ENCODE measurements at places on chromosomes 16 and 17. TPM values are rescaled to one million over a fixed set of nuclear protein-coding genes. Genes with fewer than 3 reads are reported as not detected.

DNA sequence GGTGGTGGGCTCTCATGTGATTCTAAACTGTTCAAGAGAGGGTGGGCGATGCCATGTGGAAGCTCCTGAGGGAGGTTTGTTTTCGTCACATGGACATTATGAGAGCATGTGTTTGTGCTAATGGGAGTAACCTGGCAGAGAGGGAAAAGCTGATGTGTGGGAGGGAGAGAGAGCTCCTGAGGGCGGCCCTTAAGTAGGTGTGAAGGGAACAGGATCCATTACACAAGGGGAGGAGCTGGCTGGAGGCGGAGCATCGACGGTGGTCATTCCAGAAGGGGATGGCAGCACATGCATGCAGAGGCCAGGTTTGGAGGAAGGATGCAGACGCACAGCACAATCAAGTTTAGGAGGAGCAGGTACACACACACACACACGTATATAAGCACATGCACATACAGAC lies 197.5 kb downstream of the RPTOR start:
- no peak for DNase-seq

DNA sequence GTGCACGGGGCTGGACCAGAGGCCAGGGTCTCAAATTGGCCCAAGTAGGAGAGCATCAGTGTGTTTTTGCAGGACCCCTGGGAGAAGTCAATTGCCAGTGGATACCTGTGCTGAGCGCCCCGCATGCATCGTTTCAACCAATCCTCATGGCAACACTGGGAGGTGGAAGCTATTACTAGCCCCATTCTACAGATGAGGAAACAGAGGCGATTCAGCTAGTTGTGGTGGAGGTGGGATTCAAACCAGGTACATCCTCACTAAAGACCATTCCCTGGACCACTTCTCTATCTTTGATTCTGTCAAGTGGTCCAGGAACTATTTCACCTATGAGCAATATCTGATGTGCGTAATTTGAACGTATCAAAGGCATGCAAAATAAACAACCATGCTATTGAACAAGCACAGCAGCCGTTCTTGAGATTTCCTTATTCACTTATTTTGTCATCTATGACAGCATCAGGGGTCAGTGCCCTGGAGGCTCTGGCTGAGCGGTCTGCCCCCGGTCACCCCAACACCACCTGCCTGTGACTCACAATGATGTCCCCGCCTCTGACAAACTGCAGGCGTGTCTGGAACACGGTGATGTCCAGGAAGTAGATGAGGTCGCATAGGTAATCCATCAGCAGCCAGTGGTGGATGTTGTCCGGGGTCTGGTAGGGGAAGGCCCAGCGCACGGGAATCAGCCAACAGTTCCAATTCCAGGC lies 54.0 kb downstream of the CNGB1 start:
- no peak for DNase-seq

GRCh38 chr16:11399261-11399831 lies 54.1 kb downstream of the RMI2 start:
- DNase-seq: no peak

Gene TNFSF13
- polyA plus RNA-seq: 4.3 TPM

Gene SCNN1B
- 0.10 TPM for polyA plus RNA-seq

DNA sequence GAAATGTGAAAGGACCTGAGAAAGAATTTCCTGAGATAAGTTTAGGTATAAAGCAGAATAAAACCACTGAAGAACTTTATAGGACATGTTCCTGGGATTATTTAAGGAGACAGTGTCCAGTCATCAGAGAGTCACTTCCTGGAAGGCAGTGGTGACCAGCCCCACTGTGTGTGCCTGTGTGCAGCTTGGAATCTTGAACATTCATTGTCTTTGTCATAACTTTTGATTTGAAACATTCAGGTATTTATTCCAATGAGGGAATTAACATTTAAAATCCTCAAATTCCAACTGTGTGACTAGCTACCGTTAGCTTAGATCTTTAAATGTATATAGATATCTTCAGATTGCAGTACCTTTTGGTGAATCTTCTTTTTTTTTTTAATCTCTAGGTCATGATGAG lies 61.7 kb upstream of the MRC2 start:
- no peak for DNase-seq

DNA sequence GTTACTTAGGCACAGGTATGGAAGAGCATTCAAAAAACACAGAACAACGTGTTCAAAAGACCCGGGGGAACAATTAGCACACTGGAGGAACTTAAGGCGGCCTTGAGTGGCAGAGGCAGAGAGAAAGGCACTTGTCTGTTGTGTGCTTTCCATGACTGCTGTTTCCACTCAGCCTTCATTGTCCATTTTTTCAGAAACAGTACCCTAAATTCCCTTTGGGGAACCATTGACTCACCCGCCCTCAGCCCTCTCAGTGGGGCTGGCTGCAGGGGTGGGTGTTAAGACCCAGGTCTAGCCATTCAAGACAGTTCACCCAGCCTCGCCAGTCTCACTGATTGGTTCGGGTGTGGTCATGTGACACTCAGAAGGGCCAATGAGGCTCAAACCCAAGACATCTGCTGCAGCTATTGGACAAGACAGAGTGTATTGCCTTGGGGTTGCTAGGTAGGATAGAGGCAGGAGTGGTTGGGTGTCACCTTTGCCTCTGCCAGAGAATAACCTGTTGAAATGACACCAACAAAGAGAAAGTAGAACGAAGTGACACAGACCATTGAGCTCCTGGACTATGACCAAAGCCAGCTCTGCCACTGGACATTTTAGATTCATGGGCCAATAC lies 19.6 kb upstream of the CEP20 start:
- no peak for DNase-seq

DNA sequence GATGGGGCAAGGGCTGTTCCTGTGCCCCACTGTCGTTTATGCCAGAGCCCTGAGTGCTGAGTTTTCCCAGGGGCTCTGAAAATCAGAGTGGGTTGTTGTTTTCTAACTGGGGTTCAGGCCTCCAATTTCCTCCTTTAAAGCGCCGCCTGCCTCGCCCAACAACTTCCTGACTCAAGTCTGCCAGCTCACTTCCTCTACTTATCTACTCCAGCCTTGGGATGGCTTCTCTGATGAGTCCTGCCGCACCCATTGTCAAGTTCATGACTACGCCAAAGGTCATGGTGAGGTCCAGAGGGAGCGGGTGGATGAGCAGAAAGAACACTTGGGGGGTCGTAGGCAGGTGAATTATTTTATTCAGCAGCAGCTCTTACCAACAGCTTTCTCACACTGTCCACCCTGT lies 104.7 kb downstream of the UTP18 start:
- DNase-seq: no peak

Gene AXIN1
- polyA plus RNA-seq: 23.5 TPM

- no peak for DNase-seq
Measured at GRCh38 chr17:35641032-35641431, 53.9 kb downstream of the AP2B1 start.

DNA sequence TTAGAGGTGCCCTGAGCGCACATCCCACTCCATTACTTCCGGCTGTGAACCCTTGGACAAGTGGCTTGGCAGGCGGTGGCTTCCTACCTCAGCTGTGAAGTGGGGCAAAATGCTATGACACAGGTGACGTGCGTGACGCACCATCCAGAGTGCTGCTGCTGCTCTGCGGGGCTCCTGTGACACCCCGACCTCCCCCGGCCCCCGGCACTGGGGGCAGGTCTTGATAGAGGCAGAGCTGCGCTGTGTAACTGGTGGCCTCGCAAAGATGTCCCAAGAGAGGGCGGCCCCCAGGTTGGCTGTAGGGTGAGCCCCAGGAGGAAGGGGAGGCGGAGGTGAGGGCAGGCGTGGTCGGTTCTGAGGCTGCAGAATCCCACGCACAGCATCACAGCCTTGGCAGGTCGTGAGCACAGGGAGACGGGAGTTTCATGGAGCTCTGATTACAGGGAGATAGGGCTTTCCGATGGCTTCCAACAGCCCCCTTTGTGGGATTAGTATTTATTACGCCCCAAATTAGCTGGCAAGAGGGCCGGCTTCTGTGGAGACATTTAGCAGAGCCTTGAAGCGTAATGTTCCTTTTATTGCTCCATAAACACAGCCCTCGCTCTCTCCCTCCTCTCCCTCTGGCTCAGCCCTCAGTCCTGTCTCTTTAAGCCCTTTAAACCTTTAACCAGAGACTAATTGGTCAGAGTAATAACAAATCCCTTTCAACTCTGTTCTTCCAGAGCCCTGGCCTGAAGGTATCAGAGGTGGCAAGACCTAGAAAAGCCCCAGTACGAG lies 328.1 kb downstream of the C16orf95 start:
- DNase-seq: no peak

Gene KCNJ18
- polyA plus RNA-seq: 0.03 TPM

GRCh38 chr16:505479-506245 lies 21.9 kb upstream of the CAPN15 start:
- DNase-seq: no peak

GRCh38 chr17:40350689-40351358 lies 13.7 kb downstream of the GJD3 start:
- DNase-seq: no peak

Gene NXN
- polyA plus RNA-seq: 92.5 TPM

DNA sequence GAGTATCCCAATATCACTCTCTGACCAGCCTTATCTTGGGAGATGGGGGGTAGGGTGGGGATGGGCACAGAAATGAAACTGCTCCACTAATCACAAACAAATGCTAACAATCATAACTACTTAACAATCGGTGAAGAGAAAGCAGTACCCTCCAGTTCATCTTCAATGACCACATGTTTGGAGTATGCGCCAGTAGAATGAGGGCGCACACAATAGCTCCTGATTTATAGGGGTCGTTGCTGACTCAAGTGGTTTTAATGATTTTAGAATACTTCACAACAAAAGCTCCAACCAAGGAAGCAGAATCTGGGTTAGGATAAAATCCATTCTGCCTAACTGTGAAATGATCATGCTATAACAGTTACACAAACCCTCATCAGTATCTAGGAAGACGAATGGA lies 184.4 kb downstream of the AATF start:
- DNase-seq: no peak

DNA sequence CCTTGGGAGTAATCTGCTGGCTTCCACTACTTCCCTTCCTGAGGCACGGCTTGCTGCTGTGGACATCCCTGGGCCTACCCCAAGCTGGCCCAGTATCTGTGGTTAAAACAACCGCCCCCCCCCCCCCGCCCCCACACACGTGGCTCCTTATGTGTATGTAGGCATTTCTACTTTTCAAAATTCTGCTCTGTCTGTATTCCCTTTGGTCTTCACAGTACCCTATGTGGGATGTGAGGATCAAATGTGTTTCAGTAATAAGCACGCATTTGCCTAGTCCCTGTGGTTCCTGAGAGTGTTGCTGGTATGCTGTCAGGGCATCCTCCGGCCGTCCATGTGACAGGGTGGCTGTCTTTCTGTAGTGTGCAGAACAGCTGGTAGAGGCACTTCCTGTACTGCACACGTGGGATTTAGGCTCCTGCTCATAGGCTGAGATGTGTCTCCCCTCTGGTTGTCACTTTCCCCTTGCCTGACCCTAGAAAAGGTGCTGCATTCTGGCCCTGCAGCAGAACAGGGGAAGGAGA lies 2.2 kb downstream of the NT5M start:
- no peak for DNase-seq

- DNase-seq: no peak
Measured at GRCh38 chr16:76303637-76304314, 26.6 kb downstream of the CNTNAP4 start.

DNA sequence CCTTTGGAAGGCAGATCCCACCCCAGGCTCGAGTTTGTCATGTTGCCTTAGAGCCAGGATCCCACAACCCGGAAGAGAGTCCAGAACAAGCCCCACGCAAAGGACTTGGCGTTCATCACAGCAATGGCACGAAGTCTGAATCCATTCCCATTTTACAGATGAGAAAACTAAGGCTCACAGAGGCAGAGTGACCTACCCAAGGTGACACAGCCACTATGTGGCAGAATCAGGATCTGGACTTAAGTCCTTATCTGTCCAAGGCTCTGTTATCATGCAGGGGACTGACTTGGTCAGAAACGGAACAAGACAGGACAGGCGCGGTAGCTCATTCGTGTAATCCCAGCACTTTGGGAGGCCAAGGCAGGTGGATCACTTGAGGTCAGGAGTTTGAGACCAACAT lies 86.5 kb downstream of the GSG1L start:
- no peak for DNase-seq

Gene CDH1
- 0.04 TPM for polyA plus RNA-seq

Gene DNAAF1
- 0.44 TPM for polyA plus RNA-seq

GRCh38 chr17:1967213-1967612 lies 57.9 kb downstream of the RTN4RL1 start:
- no peak for DNase-seq

Gene EFTUD2
- 46.0 TPM for polyA plus RNA-seq

- no peak for DNase-seq
Measured at GRCh38 chr17:77038884-77039555, 101.7 kb upstream of the SEC14L1 start.

DNA sequence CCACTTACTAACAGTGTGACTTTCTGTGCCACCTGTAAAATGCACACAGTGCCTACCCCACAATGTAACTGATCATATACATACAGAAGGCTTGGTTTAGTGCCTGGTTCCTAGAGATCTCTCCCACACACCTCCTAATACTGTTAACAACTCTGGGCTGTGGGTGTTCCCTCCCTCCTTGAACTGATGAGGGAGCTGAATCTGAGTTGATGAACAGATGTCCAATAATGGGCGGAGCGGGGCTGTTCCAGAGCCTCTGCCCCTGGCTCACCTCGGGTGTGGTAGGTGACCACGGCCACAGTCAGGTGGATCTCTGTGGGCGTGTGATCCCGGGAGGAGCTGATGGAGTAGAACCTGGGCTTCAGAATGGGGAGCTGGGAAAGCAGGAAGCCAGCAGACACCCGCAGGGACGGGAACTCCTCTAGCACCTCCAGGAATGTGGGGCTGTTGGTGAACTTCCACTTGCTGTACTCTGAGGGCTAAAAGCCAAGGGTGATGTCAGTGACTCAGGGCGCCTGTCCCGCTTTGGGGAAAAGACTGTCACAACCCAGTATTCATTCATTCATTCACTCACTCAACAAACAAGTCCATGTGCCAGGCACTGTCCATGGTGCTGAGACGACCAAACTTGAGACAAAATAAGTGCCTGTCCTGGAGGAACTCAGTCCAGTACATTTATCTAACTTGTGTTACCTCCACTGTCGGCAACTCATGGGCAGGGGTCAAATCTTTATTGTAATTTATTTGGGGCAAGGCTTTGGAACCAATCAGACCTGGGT lies 37.6 kb downstream of the NOS2 start:
- DNase-seq: no peak

- no peak for DNase-seq
Measured at GRCh38 chr17:43034894-43035293, 9.9 kb downstream of the RND2 start.

- DNase-seq: no peak
Measured at GRCh38 chr17:65913326-65913850, 278.5 kb downstream of the CEP112 start.

Gene PPP1R1B
- polyA plus RNA-seq: 1.6 TPM
